ENCODE measurements at places on chromosomes 4 and X. TPM values are rescaled to one million over a fixed set of nuclear protein-coding genes. Genes with fewer than 3 reads are reported as not detected.

YY2 gene
- total RNA-seq, result 0.58 TPM

MAGEA4 gene
- not detected for total RNA-seq

NKX6-1 gene
- 0.28 TPM for total RNA-seq

UGT2B7 gene
- not detected for total RNA-seq

FAM47A gene
- not detected for total RNA-seq

P2RY4 gene
- total RNA-seq, result not detected

NSG1 gene
- total RNA-seq, result 0.28 TPM

VCX gene
- total RNA-seq, result not detected

APBB2 gene
- total RNA-seq, result 37.4 TPM

SHISA3 gene
- total RNA-seq, result 0.54 TPM

XAGE1B gene
- not detected for total RNA-seq

NHS gene
- 1.3 TPM for total RNA-seq

KIF4A gene
- total RNA-seq, result 0.08 TPM

ZNF711 gene
- total RNA-seq, result 0.75 TPM

All from psoas muscle (tissue), 8 donors.